Activated CD4-positive, alpha-beta T cell treated with anti-CD3 and anti-CD28 coated beads for 36 hours (primary cell): ENCODE measurements at places on chromosomes 1 and 21. TPM values are rescaled to one million over a fixed set of nuclear protein-coding genes. Genes with fewer than 3 reads are reported as not detected.

GRCh38 chr1:201255479-201256362, 27.6 kb upstream of the PKP1 start:
- peaks cover 8% of the 10 kb centered on the region for H3K27me3 ChIP-seq
- no peak overlapping the region for H3K4me3 ChIP-seq
- peaks cover 3% of the 10 kb centered on the region for H3K4me1 ChIP-seq
- no peak for DNase-seq
- H3K36me3 ChIP-seq, result peaks cover 2% of the 10 kb centered on the region

DNA sequence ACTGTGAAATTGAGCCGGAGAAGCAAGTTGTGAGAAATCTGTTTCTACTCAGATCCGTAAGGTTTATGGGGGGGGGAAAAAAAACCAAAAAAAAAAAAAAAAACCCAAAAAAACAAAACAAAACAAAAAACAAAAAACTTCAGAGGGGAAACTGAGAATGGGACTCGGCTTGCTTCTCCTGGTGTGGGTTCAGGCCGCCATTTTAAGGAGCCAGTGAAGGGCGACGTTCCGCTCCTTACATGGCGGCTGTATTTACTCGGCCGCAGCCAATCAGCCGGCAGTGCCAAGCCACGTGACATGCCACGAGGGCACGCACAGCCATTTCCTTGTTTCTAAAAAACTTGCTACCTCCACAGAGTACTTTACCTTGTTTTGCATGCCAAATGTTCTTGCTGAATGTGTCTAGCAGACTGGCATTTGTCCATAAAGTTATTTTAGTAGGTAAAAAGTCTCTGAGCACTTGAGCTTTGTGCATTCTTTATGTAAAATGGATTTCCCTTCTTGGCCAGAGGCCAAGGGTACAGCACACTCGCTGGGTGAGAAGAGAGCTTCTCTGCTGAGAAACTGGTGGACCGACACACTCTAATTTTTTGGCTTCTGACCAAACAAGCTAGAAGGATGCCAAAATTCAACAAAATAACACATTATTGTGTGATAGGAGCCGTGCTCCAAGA, 101.8 kb downstream of the NFIA start:
- H3K4me3 ChIP-seq, result no peak overlapping the region
- no peak for DNase-seq
- H3K27ac ChIP-seq, result no peak overlapping the region

DNA sequence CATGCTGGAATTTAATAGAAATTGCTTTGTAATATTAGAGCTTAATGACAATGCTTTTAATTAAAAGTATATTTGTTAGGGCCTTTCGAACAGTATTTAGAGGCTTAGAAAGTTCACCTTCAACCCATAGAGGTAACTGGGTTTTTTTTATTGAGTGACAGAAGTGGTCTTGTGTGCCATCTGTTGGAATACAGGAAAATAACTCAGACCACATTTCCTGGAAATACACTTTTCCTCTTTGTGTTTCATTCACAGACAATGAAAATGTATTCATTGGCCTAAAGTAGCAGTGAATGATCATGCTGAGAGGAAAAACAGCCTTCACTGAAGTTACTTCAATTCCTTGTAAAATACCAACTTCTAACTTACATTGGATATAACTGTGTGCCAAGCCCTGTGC, 83.6 kb upstream of the L1TD1 start:
- H3K4me3 ChIP-seq, result no peak overlapping the region
- no peaks in the 10 kb centered on the region for H3K4me1 ChIP-seq
- H3K27ac ChIP-seq, result no peak overlapping the region
- H3K36me3 ChIP-seq, result no peaks in the 10 kb centered on the region
- no peaks in the 10 kb centered on the region for H3K27me3 ChIP-seq
- no peak for DNase-seq

DNA sequence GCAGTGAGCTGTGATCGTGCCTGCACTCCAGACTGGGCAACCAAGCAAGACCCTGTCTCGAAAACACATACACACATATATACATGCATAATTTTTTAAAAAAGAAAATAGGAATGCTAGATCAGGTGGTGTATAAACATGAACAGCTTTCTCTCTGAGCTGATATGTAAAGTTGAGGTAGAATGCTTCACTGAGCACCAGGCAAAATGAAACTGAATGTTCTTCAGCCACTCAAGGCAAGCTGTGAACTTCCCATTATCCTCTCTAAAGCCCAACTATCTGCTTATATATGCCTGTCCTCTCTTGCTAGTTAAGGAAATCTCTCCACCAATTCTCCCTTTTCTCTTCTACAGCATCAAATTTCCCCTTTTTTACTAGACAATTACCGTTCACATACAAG, 93.0 kb downstream of the NUF2 start:
- H3K27ac ChIP-seq, result no peak overlapping the region
- DNase-seq, result no peak
- no peak overlapping the region for H3K4me3 ChIP-seq
- peaks cover 15% of the 10 kb centered on the region for H3K27me3 ChIP-seq
- no peaks in the 10 kb centered on the region for H3K36me3 ChIP-seq

DNA sequence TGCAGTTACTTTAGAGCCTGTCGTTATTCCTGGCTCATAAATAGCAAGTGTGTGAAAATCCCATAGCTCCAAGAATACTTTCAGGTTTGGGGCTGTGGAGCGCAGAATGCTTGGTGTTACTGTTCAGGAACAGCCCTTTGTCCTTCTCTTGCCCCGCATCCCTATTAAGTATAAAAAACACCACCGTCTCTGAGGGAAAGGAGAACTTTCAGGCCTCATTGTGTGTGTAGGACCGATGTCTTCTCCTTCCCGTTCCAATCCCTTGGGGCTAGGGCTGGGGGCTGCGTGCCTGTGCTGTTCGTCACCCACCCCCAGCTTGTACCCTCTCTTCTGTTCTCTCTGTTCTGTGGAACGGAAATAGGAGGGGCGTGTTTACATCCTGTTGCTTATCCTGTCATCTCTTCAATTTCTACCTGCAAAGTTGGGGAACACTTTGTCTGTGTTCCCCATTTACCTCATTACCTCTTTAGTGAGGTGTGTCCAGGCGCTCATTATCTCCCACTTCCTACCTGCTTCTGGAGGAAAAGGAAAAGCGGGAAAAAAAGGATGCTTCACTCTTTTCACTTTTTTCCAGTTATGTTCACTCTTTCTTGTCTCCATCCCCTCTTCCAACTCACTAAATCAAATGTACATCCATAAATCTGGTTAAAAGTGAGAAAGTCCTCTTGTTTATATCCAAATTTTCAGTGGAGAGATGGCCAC, 788 bp upstream of the TXNIP start:
- peak overlapping the region; percentile 92 for H3K4me3 ChIP-seq
- peaks cover 41% of the 10 kb centered on the region for H3K36me3 ChIP-seq
- peak; percentile 69 for DNase-seq
- H3K27ac ChIP-seq, result peak overlapping the region; percentile 99
- peaks cover 68% of the 10 kb centered on the region for H3K4me1 ChIP-seq

GRCh38 chr1:6470132-6471085, 4.4 kb upstream of the TNFRSF25 start:
- H3K27ac ChIP-seq, result no peak overlapping the region
- no peaks in the 10 kb centered on the region for H3K27me3 ChIP-seq
- no peaks in the 10 kb centered on the region for H3K36me3 ChIP-seq
- no peak overlapping the region for H3K4me3 ChIP-seq

DNA sequence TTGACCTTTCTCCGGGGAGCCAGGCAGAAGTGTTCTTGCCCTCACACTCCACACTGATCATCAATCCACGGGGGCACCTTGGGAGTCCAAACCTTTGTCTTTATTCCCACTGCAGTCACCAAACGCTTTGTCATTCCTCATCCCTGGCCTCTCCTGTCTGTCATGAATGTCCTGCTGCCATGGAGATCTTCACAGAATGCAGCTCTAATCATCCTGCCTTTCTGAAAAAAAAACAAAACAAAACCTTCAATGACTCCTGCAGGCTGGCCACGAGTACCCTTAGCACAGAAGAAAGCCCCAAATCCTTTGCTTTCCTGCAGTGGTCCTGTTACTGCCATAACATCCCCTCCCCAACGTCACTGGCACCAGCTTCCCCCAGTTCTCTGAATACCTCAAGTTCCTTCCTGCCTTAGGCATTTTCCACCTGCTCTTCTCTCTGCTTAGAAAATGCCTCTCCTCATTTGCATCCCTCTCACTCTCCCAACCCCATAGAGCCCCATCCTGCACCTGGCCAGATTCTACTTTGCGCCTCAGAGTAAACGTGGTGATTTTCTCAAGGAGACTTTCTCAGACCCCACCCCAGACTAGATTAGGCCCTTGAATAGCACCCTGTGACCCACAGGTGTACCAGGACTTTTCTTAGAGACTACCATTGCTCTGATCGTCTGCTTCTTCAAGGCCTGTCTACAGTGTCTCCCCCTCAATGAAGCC, 131.2 kb downstream of the AK5 start:
- no peak for DNase-seq
- H3K27me3 ChIP-seq, result no peaks in the 10 kb centered on the region
- peaks cover 22% of the 10 kb centered on the region for H3K4me1 ChIP-seq
- H3K4me3 ChIP-seq, result no peak overlapping the region

DNA sequence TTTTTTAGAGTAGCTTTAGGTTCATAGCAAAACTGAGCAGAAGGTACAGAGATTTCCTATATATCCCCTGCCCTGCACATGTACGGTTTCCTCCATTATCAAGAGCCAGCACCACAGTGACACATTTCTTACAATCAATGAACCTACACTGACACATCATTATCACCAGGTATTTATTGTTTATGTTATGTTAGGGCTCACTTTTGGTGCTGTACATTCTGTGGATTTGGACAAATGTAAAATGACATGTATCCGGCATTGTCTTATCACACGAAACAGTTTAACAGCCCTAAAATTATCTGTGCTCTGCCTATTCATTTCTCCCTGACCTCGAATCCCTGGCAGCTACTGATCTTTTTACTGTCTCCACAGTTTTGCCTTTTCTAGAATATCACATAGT, 93.7 kb upstream of the DPH5 start:
- no peak for DNase-seq
- peaks cover 49% of the 10 kb centered on the region for H3K4me1 ChIP-seq
- H3K27ac ChIP-seq, result no peak overlapping the region
- peaks cover 2% of the 10 kb centered on the region for H3K36me3 ChIP-seq
- no peak overlapping the region for H3K4me3 ChIP-seq

DNA sequence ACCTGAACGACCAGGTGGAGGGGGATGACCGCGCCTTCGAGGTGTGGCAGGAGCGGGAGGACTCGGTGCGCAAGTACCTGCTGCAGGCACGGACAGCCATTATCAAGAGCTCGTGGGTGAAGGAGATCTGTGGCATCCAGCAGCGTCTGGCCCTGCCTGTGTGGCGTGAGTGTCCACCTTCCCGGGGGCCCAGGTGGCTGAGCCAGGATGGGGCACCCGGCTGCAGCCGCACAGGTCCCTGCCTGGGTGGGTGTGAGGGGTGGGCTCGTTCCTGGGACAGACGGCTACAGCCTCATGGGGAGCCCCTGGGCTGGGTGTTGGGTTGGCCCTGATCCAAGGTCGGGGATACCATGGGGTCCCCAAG, 65.2 kb downstream of the TRIM11 start:
- peaks cover 19% of the 10 kb centered on the region for H3K36me3 ChIP-seq
- H3K27ac ChIP-seq, result no peak overlapping the region
- DNase-seq, result no peak
- no peak overlapping the region for H3K4me3 ChIP-seq

GRCh38 chr1:25743164-25744139, 56.5 kb upstream of the SELENON start:
- no peak for DNase-seq
- H3K27ac ChIP-seq, result no peak overlapping the region
- H3K27me3 ChIP-seq, result no peaks in the 10 kb centered on the region
- no peak overlapping the region for H3K4me3 ChIP-seq
- no peaks in the 10 kb centered on the region for H3K36me3 ChIP-seq

- H3K36me3 ChIP-seq, result no peaks in the 10 kb centered on the region
- no peak overlapping the region for H3K4me3 ChIP-seq
- H3K27ac ChIP-seq, result no peak overlapping the region
- DNase-seq, result no peak
Measured at GRCh38 chr1:240683576-240683975, 71.6 kb upstream of the GREM2 start.

DNA sequence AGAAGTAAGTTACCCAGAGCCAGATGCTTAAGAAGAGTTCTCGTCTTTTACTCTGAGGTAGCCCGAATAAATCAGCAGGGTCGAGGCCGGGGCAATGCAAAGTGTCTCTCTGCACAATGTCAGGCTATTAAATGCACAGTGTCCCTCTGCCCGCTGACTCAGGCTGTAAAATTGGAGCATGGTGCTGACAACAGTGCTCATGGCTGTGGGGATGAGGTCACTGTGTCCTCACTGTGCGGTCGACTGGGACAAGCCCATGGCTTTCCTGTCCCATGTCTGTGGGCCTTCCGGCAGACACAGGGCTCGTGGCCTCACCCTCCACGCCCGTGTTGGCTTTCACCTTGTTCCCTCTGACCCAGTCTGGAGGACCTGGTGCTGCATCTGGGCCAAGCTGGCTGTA, 14.6 kb upstream of the SLC2A1 start:
- H3K4me3 ChIP-seq, result no peak overlapping the region
- no peak for DNase-seq
- H3K27me3 ChIP-seq, result no peaks in the 10 kb centered on the region
- no peak overlapping the region for H3K27ac ChIP-seq

DNA sequence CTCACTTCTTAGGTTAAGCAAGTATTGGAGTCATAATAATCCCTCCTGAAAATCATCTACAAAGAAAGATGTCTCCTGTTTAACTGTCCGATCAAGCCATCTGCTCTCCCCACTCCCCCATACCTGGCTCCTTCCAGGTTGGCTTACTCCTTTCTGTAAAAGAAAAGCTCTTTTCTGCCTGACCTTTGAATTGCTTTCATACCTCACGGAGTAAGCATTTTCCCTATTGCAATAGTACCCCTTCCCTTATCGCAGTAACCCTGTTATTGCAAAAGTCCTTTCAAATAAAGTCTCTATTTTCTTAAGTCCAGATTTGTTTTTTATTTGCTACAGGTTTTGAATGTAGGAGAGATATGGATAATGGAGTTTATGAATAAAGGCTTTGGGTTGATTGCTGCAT, 150.4 kb downstream of the GRIK1 start:
- no peaks in the 10 kb centered on the region for H3K4me1 ChIP-seq
- no peak overlapping the region for H3K4me3 ChIP-seq
- H3K27ac ChIP-seq, result no peak overlapping the region
- H3K36me3 ChIP-seq, result no peaks in the 10 kb centered on the region

DNA sequence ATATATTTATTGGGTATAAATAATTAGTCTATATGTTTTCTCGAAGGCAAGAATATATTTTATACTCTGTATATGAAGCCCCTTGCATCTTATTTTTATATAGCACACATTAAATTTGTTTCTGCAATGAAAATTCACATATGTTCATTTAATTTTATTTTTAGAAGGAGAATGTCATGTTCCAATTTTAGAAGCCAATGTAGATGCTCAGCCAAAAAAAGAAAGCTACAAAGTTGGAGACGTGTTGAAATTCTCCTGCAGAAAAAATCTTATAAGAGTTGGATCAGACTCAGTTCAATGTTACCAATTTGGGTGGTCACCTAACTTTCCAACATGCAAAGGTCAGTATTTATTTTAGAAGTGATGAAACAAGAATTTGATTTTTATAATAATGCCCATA, 16.6 kb downstream of the CFHR5 start:
- H3K27ac ChIP-seq, result no peak overlapping the region
- H3K4me3 ChIP-seq, result no peak overlapping the region
- no peak for DNase-seq

The ABCA4 gene
- total RNA-seq, result 0.18 TPM

The OR10Z1 gene
- total RNA-seq, result not detected

The GBP4 gene
- 34.4 TPM for total RNA-seq

The ACTN2 gene
- total RNA-seq, result 0.44 TPM

The ADAMTS5 gene
- not detected for total RNA-seq

The SELL gene
- 262 TPM for total RNA-seq

The IL22RA1 gene
- not detected for total RNA-seq

The DNAJC28 gene
- 0.43 TPM for total RNA-seq

The CELSR2 gene
- 1.9 TPM for total RNA-seq
